ENCODE measurements at places on chromosomes 1 and 21.

- DNase-seq: no peak
Observed at GRCh38 chr21:44935533-44935927, 4.3 kb upstream of the SLX9 start.

DNA sequence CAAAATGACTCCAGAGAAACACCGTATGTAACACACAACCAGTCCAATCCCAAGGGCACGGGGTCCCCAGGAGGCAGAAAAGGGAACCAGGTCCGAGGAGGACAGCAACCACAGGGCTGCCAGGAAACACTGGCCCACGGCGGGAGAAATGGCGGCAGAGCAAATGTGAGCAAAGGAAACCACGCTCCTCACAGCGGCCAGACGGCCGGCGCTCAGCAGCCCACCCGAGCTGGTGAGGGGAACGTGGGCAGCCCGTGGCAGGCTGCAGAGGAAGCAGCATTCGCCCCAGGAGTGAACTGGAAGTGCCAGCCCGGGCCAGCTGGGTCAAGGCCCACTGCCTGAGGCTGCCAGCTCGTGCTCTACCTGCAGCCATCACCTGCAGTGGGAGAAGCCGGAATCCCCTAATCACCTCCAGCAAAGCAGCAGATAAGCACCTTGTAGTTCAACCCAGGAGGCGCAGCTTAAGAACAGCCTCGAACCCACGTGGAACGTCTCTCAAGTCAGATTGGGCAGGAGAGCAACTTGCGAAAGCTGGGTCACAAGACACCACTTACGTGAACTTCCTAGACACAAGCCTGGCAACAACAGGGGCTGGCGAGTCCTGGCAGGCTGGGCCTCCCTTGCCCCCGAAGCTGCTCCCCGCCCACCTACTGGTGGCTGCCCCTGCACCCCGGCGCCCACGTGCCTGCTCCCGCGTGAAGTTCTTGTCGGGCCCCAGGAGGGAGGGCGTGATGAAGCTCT, 6.7 kb downstream of the SLC19A1 start:
- no peak for DNase-seq

DNA sequence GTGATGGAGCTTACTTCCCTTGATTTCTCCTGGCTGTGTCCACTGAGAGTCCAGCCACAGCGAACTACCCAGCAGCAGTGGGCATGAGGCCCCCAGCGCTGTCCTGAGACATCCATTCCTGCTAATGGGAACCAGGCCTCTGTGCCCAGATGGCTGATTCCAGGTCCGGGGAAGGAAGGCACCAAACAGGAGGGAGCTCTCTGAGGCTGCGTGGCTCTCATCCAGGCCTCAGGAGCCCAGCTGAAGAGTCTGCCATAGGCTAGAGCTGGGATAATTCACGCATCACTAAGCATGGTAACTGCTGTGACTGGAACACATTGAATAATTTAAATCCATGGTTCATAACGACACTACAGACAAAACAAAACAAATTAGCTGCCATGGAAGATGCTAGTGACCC, 24.7 kb upstream of the LRRC47 start:
- DNase-seq: no peak

GRCh38 chr1:30928789-30929134, 20.2 kb upstream of the SDC3 start:
- no peak for DNase-seq

DNA sequence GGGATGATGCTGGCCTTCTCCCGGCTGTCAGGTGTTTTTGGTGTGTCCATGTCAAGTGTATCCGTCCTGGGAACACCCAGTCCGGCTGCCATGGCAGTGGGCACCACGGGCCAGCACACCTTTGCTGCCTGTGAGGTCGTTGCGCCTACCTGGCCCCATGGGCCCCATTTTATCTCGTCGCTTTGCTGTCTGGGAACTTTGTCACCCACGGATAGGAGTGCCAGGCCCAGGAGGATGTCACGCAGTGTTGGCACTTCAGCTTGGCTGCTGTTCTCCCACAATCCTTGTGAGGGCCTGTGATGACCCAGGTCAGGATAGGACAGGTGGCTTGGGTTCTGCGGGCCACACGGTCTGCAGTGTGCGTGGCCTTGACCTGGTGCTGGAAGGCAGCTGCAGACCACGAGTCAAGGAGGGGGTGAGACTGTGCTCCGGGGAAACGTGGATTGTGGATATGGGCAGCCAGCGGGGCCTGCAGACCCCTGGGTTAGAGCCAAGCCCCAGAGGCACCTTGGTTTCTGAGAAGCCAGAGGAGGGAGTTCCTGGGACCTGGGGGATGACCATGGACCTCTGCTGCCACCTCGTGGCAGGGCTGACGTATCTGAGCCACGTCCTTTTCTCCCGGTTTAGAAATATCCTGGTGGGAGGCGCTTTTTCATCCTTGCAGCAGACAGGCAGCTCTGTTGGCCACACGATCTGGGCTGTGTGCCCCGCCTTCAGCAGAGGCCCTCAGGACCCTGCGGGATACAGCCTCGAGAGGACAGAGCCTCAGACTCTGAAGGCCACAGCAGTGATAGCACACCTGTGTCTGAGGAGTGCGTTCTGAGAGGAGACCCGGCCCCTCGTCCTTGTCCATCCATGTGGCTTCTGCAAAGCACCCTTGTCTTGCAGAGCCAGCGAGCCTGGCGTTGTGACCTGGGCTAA, 161.1 kb upstream of the COL6A1 start:
- DNase-seq: peak; percentile 86

DNA sequence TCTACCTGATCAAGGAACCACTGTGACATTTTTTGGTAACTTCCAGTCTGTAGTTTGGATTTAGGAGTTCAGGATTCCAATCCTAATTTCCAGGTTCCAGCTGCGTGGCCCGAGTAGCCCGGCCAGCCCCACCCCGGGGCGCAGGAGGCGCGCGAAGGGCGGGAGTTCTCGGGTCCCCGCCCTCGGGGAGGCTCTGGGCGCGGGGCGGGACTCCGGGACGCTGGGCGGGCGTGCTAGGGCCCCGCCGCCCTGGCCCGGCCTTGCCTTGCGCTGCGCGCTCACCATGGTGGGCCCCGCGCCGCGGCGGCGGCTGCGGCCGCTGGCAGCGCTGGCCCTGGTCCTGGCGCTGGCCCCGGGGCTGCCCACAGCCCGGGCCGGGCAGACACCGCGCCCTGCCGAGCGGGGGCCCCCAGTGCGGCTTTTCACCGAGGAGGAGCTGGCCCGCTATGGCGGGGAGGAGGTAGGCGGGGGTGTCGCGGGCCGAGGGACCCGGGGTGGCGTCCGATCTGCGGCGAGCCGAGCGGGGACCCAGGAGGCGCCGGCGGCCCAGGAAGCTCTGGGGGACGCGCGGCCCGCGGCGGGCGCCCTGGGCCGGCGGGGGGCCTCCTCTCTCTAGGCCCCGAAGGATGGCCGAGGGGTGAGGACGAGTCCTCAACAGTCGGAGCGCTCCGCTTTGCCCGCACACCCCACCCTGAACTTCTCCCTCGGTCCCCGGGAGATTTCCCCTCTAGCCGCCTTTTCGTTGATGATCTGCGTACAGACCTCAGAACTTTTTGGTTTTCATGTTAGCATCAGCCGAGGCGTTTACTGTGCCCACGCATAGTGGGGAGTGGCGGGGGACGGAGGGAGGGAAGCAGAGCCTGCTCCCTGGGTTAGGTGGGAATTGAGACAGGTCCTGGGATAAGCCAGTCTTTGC, at the start of gene NENF:
NENF (plus strand) TSS at position 260 of the 916 bp plus-strand sequence; CDS start at position 284, 24 bp downstream.
- DNase-seq: peak; percentile 81

DNA sequence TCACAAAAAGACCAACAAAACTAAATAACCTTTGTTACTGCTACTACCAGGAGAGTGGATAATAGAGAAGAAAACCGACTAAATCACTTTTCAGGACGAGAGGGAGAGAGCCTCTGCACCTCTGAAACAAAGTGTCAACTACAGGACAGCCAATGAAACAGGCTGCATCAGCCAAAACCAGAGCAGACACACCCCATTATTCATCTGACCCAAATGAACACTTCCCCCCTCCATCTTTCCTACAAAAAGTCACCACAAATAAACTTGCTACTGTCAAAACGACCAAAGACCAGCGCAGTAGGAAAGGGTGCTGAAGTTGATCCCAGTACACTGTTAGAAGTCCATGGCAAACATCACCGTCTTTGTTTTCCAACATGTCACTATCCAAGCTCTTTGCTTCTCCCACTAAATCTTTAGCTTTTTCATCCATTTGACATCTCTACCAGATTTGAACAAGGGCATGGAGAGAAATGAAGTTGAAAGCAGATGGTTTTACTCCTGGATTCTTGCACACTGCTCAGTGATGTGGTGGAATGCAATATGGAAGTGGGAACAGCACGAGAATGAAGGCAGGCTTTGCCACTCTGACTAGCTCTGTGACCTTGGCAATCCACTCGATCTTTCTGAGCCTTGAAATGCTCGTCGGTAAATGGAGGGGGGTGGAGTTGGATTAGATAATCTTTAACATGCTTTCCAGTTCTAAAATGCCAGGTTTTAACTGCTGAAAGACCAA, 20.5 kb downstream of the DSTYK start:
- DNase-seq: no peak

DNA sequence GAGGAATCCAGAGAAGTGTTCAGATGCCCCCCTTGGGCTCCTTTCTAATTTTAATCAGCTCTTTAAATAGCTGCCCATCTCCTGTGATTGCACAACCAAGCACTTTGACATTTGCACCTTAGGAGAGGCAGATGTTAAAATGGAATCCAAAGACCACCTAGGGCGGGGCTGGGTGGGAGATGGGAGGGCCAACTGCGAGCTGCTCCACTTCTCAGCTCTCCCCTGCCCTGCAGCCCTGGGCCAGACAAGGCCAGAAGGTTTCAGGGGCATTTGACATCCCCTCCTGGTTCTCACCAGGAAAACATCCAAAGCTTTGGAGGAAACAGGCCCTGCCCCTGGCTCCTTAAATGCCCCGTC, 106.9 kb downstream of the DHRS3 start:
- no peak for DNase-seq

GRCh38 chr1:201640624-201641023, 101.7 kb downstream of the NAV1 start:
- DNase-seq: no peak

- DNase-seq: no peak
Observed at GRCh38 chr1:116929961-116930592, 20.4 kb downstream of the PTGFRN start.

DNA sequence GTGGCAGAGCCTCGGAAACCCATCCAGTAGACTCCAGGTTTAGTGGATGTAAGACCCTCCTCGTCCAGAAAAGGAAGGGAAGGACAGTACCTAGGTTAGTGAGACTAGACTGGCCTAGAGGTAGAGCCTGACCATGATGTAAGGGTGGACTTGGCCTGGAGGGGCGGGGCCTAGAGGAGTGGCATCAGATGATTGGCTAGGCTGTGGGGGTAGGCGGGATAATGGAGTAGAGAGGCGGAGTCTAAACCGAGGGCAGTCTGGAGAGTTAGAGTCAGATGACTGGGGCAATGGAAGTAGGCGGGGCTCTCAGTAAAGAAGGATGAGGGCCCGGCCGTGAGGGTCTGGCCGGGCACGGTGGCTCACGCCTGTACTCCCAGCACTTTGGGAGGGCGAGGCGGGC, 70.1 kb downstream of the EPHB2 start:
- peak; percentile 14 for DNase-seq

DNA sequence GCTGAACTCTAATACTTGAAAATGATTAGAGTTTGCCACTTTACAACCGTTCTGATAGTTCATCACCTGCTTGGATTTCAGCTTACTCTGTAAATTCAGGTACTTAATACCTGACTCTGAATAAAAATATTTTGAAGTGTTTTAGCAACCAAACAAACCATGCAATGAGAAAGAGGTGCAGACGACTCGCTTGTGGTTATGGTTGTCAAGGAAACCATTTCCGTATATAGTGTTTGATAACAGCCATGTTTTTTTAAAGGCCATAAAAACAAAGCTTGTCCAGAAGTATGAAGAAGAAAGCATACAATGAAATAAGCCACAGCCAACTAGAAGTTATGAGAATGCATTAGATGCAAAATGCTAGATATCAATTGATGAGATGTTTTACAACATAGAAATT, 167.2 kb upstream of the HMCN1 start:
- peak; percentile 92 for DNase-seq

DNA sequence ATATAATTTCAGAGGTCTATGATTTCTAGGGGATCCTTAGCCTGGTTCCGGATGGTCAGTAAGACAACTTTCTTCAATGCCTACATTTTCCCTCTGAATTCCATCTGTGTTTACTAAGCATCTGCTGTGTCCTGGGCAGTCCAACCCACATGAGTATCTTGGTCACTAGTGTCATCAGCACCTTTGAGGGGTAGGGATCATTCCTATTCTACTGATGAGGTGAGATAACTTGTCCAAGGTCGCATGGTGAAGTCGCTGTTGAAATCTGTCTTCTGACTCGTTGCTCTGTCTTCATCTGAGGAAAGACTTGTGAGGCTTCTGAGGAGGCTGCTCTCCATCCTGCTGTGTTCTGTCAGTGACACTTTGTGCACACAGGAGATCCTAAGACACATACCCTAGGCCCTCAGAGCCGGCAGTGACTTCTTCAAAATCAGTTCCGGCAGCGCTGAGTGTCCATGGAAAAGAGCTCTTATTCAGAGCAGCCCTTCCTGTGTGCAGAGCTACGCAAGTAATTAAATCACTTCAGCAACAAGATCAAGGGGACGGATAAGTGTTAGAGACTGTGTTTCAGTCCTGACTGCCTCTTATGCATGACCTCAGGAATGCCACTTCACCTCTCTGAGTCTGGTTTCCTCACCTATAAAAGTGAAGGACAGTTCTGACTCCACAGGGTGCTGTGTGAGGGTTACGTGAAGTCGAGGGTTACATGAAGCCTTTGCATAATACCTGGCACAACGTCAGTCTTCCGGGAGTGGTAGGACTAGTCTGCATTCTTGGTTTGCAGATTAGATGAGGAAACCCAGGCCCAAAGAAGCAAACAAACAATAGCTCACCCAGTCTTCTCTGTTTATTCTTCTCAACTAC, 28.4 kb downstream of the AK2 start:
- no peak for DNase-seq

- no peak for DNase-seq
Observed at GRCh38 chr1:158932171-158932570, 819 bp downstream of the PYHIN1 start.

DNA sequence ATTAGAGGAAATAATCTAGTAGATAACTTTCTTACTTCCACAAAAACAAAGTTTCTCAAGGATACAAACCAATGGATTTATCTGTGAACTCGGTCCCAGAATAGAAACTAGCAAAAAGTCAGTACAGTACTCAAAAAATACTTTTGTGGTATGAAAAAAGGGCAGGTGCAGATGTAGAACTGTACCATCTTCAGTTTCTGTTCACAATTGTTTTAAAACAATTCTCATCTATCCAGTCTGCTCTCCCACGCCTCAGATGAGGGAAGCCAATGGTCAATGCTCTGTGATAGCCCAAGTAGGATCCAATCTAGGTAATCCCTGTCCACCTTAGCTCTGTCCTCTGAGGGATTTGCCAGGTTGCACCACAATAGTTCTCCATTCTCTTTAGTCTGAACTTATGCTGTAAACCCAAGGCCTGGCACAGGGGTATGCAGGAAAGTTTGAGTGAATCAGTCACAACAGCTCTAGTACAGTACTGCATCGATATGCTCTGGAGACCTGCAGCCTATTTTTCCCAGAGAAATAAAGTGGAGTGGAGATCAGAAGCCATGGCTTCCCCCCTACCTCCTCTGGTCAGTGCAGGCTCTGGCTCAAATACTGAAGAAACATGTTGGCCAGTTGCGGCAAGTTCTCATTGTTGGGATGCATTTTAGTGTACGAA, 1.4 kb downstream of the KTI12 start:
- no peak for DNase-seq
